ENCODE measurements at places on chromosomes 1 and 21.

- no peak for DNase-seq
Measured at GRCh38 chr1:44635439-44635838, 38.8 kb downstream of the TMEM53 start.

GRCh38 chr1:205328476-205328875, 6.9 kb upstream of the NUAK2 start:
- no peak for DNase-seq

DNA sequence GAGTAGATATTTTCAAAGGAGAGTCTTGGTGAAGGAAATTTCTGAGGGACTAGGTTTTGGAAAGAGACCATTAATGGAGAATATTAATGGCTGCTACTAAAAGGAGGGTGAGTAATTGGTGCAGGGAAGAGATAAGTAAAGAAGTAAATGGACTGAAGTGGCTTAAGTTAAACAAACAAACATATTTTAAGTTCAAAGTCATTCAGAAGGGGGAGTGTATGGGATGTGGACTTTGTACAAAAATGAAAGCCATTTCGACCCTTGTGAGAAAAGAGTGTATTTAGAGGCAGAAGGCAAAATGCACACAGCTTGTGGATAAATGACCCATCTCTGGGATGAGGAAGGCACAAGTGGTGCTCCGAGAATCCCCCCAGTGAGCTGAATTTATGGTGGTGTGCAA, 171.7 kb downstream of the BACH1 start:
- DNase-seq = no peak

DNA sequence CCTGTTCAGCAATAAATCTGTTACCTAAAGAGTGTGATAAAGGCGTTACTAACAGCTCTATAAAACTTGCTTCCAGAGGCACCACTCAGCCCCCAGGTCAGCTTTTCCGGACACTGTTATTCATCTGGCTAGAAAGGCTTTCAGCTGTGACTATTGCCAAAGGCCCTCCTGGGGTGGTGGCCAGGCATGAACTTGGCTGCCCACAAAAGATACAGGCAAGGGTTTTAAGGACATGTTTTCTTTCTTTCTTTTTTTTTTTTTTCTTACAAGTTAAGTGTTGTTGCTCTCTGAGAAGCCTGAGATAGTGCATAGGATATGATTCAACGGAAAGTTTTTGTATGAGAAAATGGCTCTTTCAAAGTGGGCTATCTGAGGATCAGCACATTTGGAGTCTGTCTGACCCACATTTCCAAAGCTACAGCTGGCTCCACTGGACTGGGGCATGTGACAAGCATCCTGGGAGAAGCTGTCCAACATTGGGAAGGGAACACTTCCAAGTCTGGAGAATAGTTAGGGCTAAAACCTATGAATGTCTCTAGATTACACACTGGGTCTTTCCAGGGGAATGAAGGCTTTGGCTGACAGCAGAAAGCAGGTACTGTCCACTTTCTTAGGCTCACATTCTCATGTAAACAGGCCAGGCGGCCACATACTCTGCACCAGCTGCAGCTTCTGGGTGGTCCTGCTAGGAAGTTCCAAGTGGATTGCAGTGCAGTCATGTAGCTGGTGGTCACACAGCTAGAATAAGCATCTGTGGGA, 639.7 kb downstream of the LMO4 start:
- no peak for DNase-seq

- no peak for DNase-seq
Measured at GRCh38 chr1:98045767-98046641, 125.2 kb upstream of the DPYD start.

Measured in activated T-helper 9 cell treated with anti-CD3 and anti-CD28 coated beads, Interleukin-2, amount 50 U/mL, for 16 hours (primary cell).